ENCODE measurements at places on chromosomes 4 and X.

GRCh38 chrX:90883479-90883878 is 551.2 kb upstream of the PABPC5 start:
- no peak for DNase-seq

GRCh38 chr4:136864604-136865185 is 667.6 kb downstream of the PCDH18 start:
- DNase-seq = no peak

DNA sequence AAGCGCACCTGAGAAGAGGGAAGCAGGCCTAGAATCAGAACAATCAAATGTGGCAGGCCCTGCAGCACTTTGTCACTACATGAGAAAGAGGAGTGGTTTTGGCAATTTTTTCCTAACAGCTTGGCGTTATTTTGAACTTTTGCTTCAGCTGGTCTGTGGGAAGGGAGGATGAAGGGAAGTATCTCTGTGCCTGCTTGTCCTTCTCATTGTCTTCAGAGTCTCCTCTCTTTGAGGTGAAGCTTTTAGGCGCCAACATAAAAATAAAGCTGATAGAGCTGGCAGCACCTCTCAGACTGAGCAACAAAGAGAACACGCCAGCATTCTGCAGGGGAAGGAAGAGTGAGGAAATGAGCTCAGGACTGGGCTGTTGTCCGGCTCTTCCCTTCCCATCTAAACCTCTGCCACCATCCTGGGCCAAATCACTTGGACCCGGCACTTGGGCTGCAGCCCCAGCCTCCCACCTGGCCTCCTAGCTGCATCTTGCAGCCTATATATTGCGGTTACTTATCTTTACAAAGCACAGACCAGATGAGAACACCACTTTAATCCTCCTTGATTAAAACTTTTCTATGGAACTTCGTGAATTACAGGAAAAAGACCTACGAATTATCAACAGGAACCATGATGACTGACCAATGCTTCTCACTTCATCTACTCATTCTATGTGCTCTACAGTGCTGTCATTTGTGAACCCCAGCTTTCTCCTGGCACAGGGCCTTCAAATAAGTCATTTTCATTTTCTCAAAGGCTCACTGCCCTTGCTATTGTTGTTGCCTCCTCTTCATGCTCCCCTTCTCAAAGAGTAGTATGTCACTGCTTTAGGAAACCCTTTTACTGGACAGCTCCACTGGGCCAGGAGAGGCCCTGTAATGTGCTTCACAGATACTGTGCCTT is 476.4 kb upstream of the HS3ST1 start:
- no peak for DNase-seq

- DNase-seq = no peak
Measured at GRCh38 chr4:88533088-88533790, 9.7 kb upstream of the PYURF start.

DNA sequence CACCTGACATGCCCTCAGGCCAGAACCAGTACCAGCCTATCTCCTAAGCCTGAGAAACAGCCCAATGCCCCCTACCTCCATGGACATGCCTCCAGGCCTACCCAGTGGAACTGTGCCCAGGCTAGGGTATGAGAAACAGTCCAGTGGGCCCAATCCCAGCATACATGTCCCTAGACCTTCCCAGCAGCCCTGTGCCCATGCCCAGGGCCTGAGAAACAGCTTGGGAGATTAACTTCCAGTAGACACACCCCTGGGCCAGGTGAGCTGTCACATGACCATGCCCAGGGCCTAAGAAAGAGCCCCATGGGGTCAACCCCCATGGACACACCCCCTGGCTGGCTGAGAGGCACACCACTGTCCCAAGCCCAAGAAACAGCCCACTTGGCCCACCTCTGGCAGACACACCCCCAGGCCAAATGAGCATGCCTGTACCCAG is 78.8 kb downstream of the CBR4 start:
- no peak for DNase-seq

DNA sequence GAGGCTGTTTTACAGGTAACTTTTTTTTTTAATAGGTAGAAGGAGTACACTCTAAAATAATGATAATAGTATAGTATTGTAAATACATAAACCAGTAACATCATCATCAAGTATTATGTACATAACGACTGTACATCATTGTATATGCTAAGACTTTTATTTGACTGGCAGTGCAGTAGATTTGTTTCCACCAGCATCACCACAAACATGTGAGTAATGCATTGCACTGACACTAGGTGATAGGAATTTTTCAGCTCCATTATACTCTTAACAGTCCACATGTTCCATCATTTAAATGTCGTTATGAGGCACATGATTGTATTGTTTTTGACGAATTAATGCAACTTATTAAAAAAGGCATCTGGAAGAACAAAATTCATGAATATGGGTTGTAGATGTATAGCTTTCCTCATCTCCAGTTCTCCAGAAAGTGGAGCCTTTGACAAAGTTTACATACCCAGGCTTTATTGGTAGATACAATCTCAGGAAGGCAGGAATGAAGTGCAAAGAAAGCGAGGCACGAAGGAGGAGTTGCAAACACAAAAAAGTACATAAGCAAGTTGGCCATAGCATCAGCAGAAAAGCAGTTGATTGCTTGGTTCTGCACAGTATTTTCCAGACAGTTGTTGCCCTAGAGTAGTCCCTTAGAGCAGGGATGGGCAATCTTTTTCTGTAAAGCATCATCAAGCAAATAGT is 336.9 kb upstream of the NR3C2 start:
- DNase-seq = no peak

GRCh38 chr4:109169170-109169569 is 133.3 kb downstream of the COL25A1 start:
- no peak for DNase-seq

GRCh38 chrX:49037883-49038475 is 5.2 kb downstream of the TFE3 start:
- no peak for DNase-seq

GRCh38 chr4:169061386-169061785 is 51.3 kb upstream of the CBR4 start:
- no peak for DNase-seq

- DNase-seq = no peak
Measured at GRCh38 chr4:113109106-113109718, 59.8 kb downstream of the ANK2 start.

GRCh38 chrX:154731184-154731583 is 19.7 kb downstream of the GAB3 start:
- DNase-seq = no peak

DNA sequence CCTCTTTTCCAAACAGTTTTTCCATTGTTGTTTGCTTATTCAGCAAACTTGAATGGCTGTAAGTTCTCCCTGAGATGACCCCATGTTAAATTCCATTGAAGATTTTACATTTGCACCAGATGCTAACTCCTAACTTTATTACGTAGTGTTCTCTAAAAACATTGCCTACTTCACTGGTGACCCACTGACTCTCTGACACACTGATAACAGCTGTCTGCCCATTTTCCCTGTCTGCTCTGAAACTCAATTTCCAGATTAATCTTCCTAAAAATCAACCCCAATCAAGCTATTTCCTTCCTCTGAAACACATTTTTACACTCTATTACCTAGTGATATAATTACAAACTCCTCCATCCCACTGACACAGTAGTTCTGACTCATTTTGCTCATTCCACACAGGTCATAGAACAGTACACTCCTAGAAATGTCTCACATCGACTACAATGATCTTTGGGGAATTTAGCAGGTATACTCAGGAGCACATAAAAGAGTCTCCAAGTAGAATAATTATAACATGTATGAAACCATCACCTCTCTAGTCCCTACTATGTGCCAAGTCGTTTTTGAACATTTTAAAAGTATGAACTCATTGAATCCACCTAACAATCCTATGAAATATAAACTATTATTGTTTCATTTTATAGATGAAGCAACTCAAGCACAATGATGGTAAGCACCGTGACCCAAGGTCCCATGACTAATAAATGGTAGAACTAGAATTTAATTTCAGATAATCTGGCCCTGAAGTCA is 210.9 kb downstream of the SLIT2 start:
- DNase-seq = no peak

GRCh38 chrX:85630901-85631300 is 251.4 kb upstream of the POF1B start:
- DNase-seq = no peak

- DNase-seq = no peak
Measured at GRCh38 chrX:2712890-2713840, 22.1 kb downstream of the CD99 start.

GRCh38 chr4:109631532-109632108 is 71.6 kb downstream of the MCUB start:
- DNase-seq = no peak

- no peak for DNase-seq
Measured at GRCh38 chr4:56391270-56391669, 4.0 kb upstream of the AASDH start.

DNA sequence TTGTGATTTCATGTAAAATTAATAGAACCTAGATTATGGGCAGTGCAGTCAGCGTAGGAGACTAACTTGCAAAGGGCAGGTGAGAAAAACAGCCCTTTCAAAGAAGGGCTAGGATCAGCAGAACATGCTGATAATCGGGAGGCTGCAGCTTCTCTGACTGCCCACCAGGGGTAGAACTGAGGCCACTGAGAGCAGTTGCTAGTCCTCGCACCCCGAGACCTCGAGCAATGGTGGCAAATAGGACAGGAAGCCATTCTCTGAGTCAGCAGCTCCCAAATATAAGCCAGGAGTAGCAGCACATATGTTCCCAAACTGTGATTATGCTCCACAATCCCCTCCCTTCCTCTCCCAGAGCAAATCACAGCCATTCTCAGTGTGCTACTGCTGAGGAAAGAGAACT is 186.5 kb downstream of the MSL3 start:
- DNase-seq = no peak

- DNase-seq = no peak
Measured at GRCh38 chrX:97389761-97390192, 506.1 kb downstream of the RPA4 start.

DNA sequence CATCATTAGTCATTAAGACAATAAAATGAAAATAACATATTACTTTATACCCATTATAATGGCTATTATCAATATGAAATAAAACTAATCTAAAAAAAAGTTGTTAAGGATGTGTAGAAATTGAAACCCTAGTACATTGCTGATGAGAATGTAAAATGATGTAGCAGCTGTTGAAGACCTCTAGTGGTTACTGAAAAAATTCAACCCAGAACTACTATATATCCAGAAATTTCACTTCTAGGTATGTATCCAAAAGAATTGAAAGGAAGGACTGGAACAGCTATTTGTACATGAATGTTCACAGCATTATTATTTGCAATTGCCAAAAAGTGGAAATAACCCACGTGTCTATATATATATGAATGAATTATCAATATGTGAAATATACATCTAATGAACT is 180.3 kb upstream of the KLHL4 start:
- DNase-seq = no peak

DNA sequence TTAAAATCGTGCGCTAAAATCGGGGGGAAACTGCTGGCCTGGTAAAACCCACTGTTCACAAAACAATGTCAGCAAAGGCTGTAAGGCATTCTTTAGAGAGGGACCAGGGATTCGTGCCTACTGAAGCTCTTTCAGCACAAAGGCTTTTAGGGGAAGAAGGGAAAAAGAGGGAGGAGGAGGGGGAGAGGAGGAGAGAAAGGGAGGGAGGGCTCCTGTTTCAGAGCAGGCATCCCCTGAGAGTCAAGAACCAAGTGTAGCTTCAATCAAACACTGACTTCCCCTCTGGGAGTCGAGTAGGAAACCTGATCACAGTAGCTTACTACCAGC is 9.5 kb downstream of the BCOR start:
- no peak for DNase-seq

DNA sequence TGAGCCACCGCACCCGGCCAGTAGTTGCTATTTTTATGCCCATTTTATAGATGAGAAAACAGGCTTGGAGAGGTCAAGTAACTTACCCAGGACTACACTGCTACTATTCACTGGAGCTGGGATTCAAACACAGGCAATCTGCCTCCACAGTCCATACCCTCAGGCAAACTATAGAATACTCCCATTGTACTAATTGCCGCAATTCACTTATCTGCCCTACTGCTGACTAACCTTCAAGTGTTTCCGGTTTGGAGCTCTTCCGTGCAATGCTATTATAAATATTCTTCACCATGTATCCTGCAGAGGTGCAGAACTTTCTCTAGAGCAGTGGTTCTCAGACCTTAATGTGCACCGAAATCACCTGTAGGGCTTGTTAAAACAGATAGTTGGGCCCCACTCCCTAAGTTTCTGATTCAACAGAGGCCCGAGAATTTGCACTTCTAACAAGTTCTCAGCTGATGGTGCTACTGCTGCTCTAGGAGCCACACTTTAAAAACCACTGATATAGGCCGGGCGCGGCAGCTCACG is 1.9 kb upstream of the G3BP2 start:
- DNase-seq = no peak

- no peak for DNase-seq
Measured at GRCh38 chr4:31787701-31788100, 1067.5 kb downstream of the PCDH7 start.

DNA sequence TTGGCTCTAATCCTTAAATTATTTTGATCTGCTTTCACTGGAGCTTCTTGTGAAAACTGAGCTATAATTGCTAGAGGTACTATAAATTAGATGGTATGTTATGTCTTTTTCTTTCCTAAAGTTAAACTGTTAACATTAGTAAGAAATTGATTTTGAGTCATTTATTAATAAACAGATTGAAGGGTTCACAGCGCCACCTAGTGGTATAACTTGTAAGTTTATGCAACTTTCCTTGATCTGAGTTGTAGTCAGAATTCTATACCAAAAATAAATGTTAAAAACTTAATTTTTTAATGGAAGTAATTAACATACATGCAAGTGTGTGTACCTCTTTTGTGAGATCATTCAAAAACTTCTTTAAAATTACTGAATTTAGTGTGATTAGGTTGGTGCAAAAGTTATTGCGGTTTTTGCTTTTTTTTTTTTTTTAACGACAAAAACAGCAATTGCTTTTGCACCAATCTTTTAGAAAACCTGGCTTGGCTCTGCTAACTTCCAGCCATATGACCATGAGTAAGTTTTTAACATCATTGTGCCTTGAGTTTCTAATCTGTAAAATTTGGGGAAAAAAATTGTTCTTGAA is 151.5 kb downstream of the CENPC start:
- DNase-seq = no peak

DNA sequence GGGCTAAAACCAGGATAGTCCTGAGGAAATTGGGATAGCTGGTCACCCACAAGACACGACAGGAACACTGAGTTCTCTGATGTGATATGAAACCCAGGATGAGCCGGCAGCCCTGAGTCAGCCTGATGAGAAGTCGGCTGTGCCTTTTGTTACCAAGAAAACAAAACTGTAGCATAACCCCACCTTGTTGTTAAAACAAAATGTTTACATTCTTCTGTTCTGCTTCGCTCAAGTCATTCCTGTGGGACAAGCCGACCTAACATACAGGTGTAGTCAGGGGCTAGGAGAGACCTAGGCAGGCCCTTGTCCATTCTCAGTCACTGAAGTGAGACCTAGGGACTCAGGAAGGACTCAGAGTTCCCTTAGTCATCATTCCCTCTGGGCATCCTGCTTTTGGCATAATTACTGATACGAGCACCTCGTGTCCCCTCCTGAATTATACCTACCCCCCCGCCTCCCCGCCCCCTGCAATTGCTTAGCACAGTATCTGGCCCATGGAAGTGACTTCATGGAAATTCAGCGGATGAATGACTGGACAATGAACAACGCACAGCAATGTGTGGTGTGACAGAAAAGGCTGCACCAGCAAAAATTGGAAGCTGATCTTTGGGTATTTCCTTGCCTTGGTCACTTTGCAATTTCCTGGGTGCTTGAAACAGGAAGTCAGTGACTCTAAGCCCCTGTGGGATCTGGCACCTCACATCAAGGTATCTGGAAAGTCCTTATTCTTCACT is 31.9 kb upstream of the TLR2 start:
- DNase-seq = peak; percentile 47
